Activated CD8-positive, alpha-beta memory T cell treated with anti-CD3 and anti-CD28 coated beads, Interleukin-2, amount 10 ng/mL, durations not matched to agents 7 days and 5 days (primary cell): ENCODE measurements at places on chromosomes 1 and 21.

DNA sequence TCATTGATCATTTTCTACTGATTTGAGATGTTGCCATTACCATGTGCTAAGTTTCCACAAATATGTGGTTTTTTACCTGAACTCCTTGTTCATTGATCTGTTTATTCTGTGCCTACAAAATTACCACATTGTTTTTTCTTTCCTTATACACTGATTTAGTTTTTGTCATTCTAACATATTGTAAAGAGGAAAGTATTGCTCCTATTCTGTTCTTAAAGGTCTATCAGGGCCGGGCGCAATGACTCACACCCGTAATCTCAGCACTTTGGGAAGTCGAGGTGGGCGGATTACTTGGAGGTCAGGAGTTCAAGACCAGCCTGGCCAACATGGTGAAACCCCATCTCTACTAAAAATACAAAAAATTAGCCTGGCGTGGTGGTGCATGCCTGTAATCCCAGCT is 75.1 kb downstream of the CAMTA1 start:
- no peak for DNase-seq

GRCh38 chr1:20589331-20590278 is 708 bp downstream of the CDA start:
- no peak for DNase-seq

DNA sequence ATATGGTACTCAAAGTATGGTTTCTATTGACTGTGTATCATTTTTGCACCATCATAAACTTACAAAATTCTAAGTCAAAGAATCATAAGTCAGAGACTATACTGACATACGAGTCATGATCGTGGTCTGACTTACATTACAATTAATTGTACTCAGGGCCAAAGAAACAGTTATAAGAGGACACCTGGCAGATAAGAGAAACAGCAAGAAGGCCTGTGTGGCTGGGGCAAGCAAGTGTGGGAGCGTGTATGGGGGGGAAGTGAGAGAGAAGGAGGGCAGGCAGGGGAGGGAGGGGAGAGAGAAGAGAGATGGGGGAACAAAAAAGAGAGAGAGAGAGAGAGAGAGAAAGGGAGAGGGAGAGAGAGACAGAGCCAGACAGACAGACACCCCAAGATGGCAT is 70.9 kb downstream of the RERE start:
- no peak for DNase-seq

DNA sequence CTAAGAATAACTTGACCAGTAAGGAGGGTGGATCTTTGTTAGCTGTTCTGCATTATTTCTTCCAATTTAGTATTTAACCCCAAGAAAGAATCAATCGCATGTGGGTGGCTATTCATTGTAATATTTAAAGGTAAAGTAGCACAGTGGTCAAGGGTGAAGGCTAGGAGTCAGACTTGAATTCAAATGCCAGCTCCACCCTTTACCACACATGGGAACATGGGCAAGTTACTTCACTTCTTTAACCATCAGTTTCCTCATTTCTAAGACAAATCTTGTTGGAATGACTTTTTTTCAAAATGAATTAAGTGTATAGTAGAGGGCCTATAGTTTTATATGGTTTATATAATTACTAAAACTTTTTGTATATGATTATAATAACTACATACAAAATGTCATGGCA is 71.3 kb upstream of the S1PR1 start:
- no peak for DNase-seq

GRCh38 chr1:247535402-247535801 is 838 bp downstream of the OR2C3 start:
- no peak for DNase-seq
